Right lobe of liver (tissue), 6 donors: ENCODE measurements at places on chromosomes 16 and 17. TPM values are rescaled to one million over a fixed set of nuclear protein-coding genes. Genes with fewer than 3 reads are reported as not detected.
A peak's percentile ranks its signal among the peaks of the same experiment; 100 is the strongest.

DNA sequence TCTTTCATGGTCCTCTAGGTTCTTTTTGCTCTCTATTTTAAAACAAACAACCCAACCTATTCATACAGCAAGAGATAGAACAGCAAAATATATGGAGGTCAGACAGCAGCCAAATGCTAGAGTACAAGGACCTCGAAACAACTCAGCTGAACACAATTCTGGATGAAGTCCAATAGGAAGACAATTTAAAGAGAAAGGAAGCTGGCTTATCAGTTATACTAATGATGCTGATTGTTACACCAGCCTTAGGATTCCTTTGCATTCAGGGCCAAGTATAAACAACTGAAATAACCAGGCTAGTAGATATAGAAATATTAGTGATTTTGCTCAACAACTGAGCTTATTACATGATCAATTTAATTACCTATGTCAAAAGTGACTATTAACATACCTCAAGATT is 2.5 kb downstream of the SSH2 start:
- no peak for DNase-seq

Gene ABCC1
- 4.9 TPM for total RNA-seq

DNA sequence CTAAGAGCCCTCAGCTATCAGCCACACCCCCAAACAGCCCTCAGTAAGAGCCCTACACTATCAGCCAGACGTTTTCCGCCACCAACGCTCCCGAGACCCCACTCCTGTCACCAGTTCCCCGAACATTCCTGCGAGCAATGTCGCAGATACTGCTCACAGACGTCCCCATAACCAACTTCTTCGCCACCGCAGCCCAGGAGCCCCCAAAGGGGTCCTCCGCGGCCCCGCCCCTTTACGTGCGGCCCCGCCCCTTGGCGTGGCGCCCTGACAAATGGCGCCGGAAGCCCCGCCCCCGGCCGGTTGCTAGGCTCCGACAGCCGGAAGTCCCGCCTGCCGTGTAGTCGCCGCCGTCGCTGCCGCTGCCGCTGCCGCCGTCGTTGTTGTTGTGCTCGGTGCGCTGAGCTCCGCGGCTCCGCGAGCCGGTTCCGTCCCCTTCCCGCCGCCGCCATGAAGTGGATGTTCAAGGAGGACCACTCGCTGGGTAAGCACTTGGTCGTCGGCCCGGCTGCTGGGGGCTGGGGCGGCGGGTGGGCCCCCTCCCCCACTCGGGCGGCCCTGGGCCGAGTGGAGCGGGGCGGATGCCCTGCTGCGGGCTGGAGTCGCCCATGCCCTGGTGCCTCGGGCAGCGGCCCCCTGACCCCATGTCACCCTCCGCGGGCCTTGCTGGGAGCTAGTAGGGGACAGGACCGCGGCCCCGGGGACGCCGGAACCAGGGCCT is at the start of gene GABARAPL2:
Gene GABARAPL2 (plus strand): TSS at position 340 of the 718 bp plus-strand sequence. CDS start 108 bp downstream, at position 448.
- DNase-seq, result peak; percentile 87

DNA sequence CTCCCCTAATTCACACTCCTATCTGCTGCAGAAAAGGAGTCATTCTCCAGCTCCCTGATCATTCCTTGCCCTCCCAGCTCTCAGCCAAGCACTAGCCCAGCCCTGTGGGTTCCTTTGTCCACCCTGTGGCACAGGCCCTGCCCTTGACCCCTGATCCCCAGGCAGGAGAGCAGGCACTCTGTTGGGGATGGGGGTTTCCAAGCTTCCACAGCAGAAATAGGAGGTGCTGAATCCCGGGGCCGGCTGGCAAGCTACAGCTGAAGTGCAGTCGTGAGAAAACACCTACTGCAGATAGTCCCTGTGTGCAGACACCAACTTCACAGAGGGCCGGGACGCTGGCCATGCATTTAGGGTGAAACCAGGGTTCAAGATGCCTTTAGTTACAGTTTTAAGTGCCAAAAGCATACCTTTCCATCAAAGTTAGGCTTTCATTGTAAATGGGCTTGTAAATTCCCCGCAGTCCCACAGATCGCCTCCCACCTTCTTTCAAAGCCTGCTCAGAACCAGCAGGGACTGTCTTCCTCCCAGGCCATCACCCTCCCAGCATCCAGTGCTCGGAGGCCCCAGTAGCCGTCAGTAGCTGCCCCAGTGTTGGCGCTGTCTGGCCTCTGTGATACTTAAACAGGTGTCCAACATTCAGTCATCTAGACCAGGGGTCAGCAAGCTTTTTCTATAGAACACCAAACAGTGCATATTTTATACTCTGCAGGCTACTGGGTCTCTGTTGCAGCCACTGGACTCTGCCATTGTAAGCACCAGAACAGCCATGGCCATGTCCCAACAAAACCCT is 10.6 kb downstream of the CPSF4L start:
- DNase-seq, result no peak

Gene KCNH4
- total RNA-seq, result 0.11 TPM

- DNase-seq, result no peak
Observed at GRCh38 chr16:78057803-78058564, 35.6 kb downstream of the CLEC3A start.

DNA sequence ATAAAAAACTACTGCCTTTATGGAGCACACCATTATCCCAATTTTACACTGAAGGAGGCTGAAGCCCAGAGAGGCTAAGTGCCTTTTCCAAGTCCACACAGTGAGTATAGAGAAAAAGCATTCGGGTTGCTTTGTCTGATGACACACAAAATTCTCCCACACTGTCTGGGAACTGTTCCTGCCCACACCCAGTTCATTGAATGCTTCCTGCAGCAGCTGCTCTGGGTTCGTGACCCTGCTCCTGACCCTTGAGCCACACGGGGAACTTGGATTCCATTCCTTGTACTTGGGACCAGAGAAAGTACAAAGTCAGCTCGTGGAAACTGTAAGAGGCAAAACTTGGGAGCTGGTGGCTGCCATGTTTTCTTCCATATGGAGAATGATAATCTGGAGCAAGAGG is 57.9 kb downstream of the AKAP1 start:
- DNase-seq, result no peak
